ENCODE measurements at places on chromosomes 16 and 17. TPM values are rescaled to one million over a fixed set of nuclear protein-coding genes. Genes with fewer than 3 reads are reported as not detected.

The PIRT gene
- total RNA-seq: not detected

The CA4 gene
- total RNA-seq: 1.7 TPM

The ABCA10 gene
- total RNA-seq: not detected

The EPX gene
- total RNA-seq: not detected

The GEMIN4 gene
- total RNA-seq: 54.7 TPM

The CIITA gene
- total RNA-seq: not detected

The KRTAP4-9 gene
- total RNA-seq: not detected

The SPN gene
- total RNA-seq: 1.1 TPM

The CACNG5 gene
- 1.2 TPM for total RNA-seq

The SCARF1 gene
- total RNA-seq: 2.1 TPM

The CPNE7 gene
- 23.4 TPM for total RNA-seq

The CETP gene
- total RNA-seq: not detected

The ST6GALNAC1 gene
- not detected for total RNA-seq
